T-cell (primary cell): ENCODE measurements at places on chromosomes 4 and X.
A peak's percentile ranks its signal among the peaks of the same experiment; 100 is the strongest.

DNA sequence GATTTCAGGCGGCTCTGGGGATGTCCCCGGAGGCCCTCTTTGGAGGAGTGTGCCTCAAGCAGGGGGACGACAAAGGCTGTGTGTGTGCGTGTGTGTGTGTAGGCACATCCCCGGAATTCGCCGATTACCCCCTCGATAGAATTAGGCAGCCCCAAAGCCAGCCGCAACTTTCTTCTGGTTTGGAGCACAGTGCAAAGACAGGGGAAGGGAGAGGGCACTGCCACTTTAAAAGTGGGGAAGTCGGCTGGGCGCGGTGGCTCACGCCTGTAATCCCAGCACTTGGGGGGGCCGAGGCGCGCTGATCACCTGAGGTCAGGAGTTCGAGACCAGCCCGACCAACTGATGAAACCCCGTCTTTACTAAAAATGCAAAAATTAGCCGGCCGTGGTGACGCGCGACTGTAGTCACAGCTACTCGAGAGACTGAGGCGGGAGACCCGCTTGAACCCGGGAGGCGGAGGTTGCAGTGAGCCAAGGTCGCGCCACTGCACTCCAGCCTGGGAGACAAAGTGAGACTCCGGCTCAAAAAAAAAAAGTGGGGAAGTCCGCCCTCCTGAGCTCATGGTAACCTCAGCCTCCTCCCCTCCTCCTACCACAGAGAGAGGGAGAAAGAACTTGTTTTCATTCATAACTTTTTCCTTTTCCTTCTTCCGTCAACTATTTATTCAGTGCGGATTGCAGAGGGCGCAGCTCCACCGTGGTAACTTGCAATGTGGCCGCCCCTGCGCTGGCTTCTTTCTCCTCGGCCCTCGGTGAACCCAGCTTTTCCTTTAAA, 2.4 kb downstream of the SPRY1 start:
- DNase-seq = peak; percentile 43

DNA sequence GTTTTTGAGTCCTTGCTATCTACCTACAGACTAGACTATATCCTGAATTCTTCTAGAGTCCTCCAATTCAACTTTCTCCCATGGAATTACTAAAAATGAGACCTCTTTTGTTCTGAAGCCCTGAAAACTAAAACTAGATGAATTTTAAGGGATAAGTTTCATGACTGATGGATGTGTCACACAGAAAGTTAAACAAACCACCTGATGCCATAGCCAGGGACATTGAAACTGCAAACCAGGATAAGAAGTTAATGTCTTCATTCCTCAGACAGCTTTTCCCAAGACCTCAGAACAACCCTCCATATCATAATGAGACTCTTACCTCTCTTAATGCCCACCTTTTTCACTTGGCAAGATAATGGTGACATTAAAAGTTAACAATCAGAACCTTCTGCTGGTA, 81.5 kb upstream of the PTPN13 start:
- no peak for DNase-seq

DNA sequence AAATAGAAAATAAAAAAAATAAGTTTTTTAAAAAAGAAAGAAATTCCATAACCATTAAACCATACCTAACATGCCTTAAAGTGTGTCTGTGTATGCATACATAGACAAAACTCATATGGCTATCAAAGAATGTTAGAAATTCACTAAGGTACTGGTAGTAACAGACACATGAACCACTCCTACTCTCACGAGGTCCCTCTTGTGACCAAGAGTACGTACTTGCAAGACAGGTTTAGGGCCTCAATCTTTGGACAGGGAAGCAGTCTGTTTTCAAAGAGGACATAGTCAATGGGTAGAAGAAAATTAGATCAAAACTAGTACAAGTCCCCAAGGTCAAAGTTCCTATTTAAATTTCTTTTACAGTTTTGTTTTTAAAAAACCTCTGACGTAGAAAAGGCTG, 117.3 kb downstream of the CHM start:
- DNase-seq = no peak

DNA sequence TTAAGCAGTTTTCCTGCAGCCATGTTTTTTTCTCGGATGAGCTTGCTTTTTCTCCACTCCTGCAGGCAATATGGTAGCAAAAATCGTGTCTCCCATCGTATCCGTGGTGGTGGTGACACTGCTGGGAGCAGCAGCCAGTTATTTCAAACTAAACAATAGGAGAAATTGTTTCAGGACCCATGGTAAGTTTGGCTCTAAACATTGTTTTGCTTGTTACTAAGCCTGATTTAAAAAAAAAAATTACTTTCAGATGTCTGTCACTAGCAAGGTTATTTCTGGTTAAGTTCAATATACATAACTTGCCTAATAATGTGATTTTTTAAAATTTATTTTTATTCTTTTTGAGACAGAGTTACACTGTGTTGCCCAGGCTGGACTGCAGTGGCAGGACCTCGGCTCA, 17.5 kb upstream of the GYG2 start:
- DNase-seq = no peak

DNA sequence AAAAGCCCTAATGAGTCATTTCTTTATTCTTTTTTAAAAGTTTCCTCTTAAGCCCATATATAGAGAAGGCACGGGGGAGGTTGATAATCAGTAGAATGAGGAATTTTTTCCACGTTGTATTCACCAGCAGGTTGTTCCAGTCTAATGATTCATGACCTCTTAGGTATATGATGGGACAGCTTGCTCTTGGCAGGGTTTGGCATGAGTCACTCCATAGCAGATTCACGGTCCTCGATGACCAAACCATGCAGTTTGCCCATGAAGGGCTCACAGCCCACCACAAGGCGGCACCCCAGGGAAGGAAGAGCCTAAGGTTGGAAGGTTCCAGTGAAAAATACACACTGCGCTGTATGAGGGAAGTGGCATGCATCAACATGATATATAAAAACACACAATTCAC, 623.8 kb upstream of the DIPK2B start:
- DNase-seq = no peak

DNA sequence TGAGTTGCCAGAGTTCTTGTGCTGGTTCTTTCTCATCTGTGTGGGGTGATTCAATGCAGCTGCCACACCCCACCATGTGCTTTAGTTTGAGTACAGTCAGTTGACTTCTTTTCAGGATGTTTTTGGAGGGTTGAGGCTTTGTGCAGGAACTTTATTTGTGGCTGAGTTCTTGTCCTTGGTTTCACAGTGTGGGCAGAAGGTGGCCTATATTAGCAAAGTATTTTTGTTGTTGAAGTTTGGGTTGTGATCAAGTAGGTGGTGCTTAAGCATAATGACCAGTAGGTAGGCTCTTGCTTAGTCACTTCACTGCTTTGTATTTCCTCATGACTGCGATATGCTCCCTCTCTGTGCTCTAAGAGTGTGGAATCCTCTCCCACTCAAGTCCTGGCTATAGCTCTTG, 80.3 kb downstream of the ARHGAP24 start:
- DNase-seq = no peak

- no peak for DNase-seq
These were observed 748 bp downstream of the ATP2B3 start for GRCh38 chrX:153517946-153518834.

GRCh38 chr4:83639849-83640493, 104.1 kb downstream of the GPAT3 start:
- DNase-seq = peak; percentile 14

DNA sequence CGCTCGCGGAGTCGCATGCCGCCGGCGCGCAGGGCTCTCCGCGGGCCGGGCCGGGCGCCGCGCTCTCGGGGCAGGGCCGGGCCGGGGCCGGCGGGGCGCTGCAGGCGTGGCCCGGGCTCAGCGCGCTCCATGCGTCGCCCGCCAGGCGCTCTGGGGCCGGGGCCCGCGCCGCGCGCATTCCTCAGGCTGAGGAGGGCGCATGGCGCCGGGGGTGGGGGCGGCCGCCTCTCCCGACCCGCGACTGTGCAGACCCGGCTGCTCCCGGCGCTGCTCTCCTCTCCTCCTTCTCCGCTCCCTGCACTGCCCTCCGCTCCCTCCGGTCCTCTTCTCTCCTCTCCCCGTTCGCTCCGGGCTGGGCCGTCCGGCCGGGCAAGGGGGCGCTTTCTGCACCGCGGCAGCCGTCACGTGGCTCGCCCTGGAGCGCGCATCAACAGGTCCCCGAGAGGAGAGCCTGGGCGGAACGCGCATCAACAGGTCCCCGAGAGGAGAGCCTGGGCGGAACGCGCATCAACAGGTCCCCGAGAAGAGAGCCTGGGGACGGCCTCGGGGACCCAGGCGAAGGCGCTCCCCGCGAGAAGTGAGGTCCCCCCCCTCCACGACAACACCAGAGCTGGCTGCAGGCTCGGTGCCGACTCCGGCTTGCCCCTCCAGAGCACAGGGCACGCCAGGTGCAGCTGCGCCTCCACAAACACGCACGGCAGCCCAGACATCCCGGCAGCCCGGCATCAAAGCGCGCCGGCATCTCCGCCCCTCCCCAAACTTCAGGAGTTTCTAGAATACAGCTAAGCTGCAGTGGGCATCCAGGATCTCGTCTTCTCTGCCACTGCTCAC, 12.9 kb downstream of the PPP2R3B start:
- no peak for DNase-seq

- no peak for DNase-seq
These were observed 460.6 kb downstream of the IDS start for GRCh38 chrX:149044471-149044870.

- DNase-seq = no peak
These were observed 21.0 kb downstream of the MSN start for GRCh38 chrX:65688403-65688871.

DNA sequence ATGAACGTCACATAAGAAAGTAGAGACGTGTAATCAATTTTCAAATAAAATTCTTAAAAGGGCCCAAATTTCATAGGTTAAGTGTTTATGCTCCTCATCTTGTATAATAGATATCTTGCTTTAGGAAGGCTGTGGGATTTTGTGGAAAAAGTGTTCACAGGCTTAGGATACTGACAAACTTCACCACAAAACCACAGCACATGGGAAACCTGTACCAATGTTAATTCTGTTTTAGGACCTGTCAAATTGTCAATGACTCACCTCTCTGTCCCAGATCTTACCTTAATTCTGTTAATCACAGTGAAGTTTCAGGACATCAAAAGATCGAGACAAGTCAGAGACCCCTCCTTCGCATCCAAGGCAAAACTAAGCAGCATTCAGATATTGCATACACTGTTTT, 24.2 kb downstream of the FGFBP1 start:
- DNase-seq = no peak

- DNase-seq = no peak
These were observed 82.4 kb upstream of the KLF3 start for GRCh38 chr4:38581426-38582106.

GRCh38 chr4:54185044-54185780, 43.9 kb upstream of the PDGFRA start:
- no peak for DNase-seq

DNA sequence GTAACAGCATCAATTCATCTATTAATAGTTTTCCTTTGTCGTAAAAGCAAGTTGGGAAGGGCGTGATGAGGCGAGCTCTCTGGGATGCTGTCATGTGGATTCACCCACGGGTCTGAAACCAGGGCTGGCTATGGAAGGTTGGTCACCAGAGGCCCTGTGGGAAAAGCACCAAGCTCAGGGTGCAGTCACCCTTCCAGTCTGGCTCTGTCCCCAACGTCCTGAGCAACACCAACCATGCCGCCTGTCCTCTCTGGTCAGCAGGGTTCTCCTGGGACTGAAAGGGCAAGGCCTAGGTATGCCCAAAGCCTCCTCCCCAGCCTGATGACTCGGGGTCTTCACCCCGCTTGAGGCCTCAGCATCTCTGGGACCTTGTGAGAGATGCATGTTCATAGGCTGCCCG, 97.2 kb upstream of the MSX1 start:
- DNase-seq = no peak

GRCh38 chr4:119266153-119266552, 53.6 kb downstream of the USP53 start:
- no peak for DNase-seq

DNA sequence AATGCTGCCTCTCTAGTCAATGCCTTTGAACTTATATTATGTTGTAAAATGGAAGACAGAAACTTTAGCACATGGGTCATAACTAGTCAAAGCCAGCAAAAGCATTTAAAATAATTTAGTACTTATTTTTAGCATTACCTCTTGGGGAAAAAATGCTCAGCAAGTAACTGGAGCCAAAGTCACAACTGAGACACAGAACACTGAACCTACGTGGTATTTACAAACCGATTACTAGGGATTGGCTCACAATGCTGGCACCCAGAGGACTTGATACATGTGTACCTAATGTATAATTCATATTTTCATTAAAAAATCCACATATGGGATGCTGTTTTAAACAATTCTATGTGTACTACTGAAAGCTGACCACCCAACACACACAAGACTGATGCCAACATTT, 38.4 kb downstream of the PHKA2 start:
- no peak for DNase-seq

DNA sequence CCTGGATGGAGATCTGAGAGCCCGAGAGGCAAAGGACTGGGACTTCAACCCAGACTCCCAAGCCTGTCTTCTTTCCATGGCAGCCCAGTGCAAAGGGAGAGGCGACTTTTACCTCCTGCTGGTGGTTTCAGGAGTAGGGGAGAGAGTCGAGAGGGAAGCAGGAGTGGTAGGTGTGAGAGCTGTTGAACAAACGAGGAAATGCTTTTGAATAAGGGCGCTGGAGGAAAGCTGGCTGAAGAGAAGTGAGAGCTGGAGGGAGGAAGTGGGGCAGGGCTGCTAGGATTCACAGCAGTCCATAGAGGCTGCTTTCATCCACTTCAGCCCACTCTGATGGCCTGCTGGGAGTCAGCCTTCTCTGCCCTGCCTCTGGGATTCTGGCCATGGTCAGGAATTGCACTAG, 81.8 kb upstream of the EFNB1 start:
- no peak for DNase-seq

- no peak for DNase-seq
These were observed 4.0 kb downstream of the TCEAL8 start for GRCh38 chrX:103250977-103251376.

GRCh38 chr4:188201851-188202250, 62.6 kb downstream of the TRIML1 start:
- DNase-seq = no peak

- no peak for DNase-seq
These were observed 26.4 kb downstream of the DOK7 start for GRCh38 chr4:3489451-3489962.

- DNase-seq = no peak
These were observed 68.4 kb upstream of the BMPR1B start for GRCh38 chr4:94689155-94689860.

- DNase-seq = no peak
These were observed 99.8 kb downstream of the ANXA3 start for GRCh38 chr4:78651250-78651860.

DNA sequence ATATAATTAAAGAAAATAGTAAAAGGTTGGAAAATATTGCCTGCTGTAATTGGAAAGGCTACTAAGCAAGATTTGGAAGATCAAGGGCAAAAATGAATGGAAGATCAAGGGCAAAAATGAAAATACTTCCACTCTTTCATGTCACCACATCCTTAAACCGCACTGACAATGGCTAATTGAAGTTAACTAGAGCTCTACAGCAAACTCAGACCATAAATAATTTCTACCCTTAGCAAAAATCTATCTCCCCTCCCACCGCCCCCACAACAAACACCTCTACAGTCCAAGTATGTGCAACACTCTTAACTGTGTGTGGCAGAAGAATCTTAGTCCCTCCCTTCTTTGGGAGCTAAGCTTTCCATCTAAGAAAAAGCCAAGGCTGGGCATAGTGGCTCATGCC, 27.1 kb downstream of the ATP11C start:
- no peak for DNase-seq
